ENCODE measurements at places on chromosomes 13 and 19. TPM values are rescaled to one million over a fixed set of nuclear protein-coding genes. Genes with fewer than 3 reads are reported as not detected.
A peak's percentile ranks its signal among the peaks of the same experiment; 100 is the strongest.

The LIM2 gene
- not detected for total RNA-seq

The SLC1A6 gene
- 5.9 TPM for total RNA-seq

- no peak for DNase-seq
Measured at GRCh38 chr19:31337008-31337914, 12.0 kb downstream of the TSHZ3 start.

- DNase-seq, result no peak
Measured at GRCh38 chr13:59684105-59684504, 479.6 kb downstream of the DIAPH3 start.

DNA sequence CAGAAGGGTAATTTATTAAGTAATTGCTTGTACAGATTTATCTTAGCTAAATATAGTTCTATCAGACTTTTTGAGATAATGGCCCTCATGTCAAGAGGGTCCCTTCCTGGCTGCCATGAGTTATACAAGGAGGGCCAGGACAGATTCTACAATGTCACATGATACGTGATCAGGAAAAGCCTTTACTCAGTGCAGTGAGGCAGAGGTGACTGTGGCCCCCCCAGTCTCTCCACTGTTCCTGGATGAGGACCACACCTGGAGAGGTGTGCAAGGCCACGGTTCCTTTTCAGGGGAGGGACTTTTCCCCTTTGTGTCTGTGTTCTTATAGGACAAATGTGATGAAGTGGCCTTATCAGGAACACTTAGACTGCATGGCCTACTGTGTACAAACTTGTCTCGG is 54.3 kb upstream of the LRCH1 start:
- DNase-seq, result no peak

DNA sequence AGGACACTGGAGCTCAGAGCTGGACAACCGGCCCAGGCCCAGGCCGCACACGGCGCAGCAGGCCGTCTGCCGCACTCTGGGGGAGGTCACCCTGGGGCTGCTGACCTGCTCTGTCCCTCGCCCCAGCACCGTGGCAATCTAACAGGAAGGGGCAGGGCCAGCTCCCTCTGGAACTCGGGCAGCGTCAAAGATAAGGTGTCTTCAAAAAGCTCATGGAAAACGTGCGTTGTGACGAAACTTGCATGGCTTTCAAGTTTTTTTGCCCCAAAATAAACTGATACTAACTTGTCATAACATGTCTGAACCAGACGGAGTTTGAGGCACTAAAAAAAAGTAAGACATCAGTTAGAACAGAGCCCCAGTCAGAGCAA is 12.2 kb upstream of the ATP8B3 start:
- no peak for DNase-seq

- peak; percentile 48 for DNase-seq
Measured at GRCh38 chr13:44516771-44517170, 59.4 kb downstream of the TSC22D1 start.

Measured in H9 (cell line).